ENCODE measurements at places on chromosomes 7 and 10.
A peak's percentile ranks its signal among the peaks of the same experiment; 100 is the strongest.

- no peak for DNase-seq
Measured at GRCh38 chr7:70710011-70710480, 421.9 kb upstream of the GALNT17 start.

DNA sequence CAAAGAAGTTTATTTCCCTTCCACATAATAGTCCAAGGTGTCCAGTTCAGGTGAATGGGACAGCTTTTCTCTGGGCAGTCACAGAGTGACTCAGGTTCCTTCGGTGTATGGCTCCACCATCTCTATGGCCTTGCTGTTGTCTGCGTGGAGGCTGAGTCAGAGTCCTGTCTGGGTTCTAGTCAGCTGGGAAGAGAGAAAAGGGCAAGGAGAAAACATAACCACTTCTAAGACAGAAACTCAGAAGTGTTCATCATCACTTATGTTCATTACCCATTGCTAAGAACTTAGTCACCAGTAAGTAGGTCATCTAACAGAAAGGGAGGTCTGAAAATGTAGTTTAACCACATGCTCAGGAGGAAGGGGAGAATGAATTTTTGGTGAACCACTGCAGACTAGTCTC lies 32.4 kb upstream of the CCDC7 start:
- DNase-seq: peak; percentile 22

DNA sequence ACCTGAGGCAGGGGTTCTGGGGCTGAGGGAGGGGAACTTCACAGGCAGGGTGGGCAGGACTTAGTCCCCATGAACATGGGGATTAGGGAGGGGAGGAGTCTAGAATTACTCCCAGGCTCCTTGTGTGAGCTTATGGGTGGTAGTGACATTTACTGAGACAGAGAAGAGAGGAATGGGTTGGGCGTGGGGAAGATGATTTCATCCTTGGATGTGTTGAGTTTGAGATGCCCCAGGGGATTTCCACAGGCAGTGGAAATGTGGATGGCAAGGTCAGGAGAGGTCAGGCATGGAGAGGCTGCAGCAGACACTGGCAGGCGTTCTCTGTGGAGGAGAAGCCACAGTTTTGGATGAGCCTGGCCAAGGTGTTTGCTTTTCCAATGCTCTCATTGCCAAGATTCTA lies 26.4 kb upstream of the GSDME start:
- DNase-seq: no peak

GRCh38 chr10:98433881-98434732 lies 12.6 kb downstream of the HPS1 start:
- no peak for DNase-seq

GRCh38 chr10:108791030-108791429 lies 1132.3 kb downstream of the XPNPEP1 start:
- DNase-seq: no peak

Data from HFF-Myc (cell line).